ENCODE measurements at places on chromosomes 13 and 19.

- DNase-seq: no peak
Observed at GRCh38 chr13:23751195-23751594, 138.0 kb downstream of the MIPEP start.

DNA sequence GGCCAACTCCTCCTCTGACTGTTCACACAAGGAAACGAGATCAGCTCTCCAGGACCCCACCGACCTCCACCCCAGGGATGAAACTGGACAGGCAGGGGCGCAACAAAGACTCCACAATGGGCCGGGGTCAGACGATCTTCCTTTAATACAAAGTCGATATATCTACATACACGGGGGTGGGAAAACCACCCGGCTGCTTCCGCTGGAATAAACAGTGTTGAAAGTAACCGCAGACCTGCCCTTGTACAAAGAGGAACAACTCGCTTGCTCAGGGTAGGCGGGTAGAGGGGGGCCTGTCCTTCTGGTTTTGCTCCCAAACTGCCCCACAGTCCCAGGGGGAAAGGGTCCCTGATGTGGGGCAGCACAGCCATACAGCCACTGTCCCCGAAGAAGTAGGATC lies 135.2 kb downstream of the PTPRS start:
- no peak for DNase-seq

GRCh38 chr13:66430269-66430668 lies 799.9 kb downstream of the PCDH9 start:
- no peak for DNase-seq

DNA sequence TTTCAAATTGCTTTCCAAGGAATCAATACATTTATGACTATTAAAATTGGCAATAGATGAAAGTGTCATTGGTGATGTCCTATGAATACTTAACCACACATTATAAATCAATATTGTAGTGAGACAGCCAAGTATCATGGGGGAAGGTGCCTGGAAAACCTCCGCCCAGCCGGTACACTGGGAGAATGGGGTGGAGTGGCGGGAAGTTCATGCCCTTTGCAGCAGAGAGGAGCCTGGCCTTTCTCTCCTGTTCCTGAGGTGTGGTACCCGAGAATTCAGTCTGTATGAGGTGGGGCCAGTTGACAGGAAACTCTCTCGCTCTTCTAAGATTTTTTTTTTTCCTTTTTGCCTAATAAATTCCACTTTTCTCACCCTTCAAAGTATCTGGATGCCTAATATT lies 25.4 kb upstream of the ABCC4 start:
- DNase-seq: no peak

DNA sequence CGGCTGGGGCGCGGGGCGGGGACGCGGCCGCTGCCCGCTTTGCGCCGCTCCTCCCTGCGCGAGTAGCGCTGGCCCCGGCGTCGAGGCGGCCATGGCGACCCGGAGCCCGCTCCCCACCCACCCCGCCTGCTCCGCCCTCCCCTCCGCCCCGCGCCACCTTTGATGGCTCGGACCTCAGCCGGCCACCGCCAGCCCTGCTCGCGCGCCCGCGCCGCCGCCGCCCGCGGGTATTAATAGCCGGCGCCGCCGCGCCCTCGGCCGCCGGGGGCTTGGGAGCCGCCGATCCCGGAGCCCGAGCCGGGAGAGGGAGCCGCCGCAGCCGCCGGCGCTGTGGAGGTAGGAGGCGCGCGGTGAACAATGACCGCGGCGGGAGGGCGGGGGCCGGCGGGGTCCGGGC lies 261 bp downstream of the FARP1 start:
- DNase-seq: no peak

DNA sequence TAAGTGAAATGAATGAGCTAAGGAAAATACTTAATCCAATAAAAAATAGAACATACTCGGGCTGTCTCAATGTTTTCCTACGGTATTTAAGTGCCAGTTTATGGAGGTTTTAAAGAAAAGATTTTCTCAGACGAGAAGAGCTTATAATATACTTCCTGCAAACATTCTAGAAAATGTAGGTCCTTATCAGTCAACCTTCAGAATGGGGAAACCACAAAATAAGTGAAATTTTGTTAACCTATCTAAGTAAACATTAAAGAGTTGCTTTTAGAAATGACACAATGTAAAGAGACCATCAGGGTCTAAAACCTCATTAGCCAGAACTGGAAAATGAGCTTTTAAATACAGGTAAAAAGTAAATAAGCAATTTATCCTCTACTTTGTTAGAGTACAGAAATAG lies 12.1 kb downstream of the MIR17HG start:
- DNase-seq: no peak

DNA sequence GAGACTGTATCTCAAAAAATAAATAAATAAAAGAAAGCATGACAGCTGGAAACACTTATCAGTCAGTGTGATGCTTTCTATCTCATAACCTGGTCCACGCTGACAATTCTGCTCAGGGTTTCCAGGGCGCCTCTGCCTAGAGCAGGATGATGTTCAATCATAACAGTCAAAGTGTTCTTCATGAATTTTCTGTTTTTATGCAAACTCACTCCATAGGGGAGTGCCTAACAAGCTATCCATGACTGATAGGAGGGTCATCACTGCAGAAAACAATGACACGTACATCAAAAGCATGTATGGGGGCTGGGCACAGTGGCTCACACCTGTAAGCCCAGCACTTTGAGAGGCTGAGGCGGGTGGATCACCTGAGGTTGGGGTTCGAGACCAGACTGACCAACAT lies 41.4 kb upstream of the ZNF83 start:
- DNase-seq: no peak

GRCh38 chr19:50430888-50431342 lies 1.8 kb upstream of the MYBPC2 start:
- DNase-seq: no peak

GRCh38 chr19:1220976-1221903 lies 15.7 kb downstream of the STK11 start:
- DNase-seq: no peak

DNA sequence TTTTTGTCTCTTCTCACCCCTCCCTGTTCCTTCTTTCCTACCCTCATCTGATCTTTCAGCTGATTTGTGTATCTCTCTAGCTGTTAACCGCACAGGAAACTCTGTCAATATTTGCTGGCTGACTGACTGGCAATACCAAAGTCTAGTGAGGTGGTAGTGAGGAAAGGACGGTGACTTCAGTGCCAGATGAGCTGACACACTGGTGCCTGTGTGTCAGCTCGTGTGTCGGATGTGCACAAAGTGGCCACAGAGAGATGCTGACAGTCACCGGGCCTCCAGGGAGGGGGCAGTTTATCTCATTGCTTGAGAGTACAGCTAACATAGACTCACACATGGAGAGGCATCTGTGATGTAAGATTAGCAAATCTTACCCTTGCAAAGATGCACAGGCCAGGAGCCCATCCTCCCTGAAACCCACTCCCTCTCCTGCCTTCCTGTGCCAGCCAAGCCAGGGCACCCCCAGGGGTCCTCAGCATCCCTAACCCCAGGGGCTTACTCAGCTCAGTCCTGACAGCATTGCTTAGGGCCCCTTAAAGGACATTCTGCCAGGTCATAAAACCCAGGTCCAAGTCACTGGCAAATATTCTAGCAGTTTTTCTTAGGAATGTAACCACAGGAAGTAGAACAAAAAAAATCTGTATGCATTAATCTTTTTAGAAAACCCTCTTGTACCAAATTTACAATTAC lies 80.2 kb downstream of the SHISA2 start:
- no peak for DNase-seq

DNA sequence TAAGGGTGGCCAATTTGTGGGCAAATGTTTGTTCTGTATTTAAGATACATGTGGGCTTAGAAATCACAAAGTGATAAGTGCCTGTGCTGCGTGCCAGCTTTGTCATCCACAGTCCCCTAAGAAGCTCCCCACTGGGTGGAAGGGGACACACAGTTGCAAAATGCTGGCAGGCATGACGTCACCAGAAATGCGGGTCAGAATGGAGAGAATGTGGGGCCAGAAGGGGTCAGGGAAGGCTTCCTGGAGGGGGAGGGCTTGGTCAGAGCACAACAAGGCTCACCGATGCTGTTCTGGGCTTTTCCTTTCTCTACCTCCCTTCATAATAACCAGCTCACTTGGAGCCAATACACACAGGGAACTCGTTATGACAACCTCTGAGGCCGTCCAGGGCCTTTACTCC lies 207.3 kb downstream of the URI1 start:
- no peak for DNase-seq

- no peak for DNase-seq
Observed at GRCh38 chr19:55305491-55305890, 19.6 kb downstream of the TMEM150B start.

- DNase-seq: peak; percentile 50
Observed at GRCh38 chr19:42420055-42420544, 7.1 kb downstream of the LIPE start.

Data from DMS 273 treated with DMSO at 0.1 percent for 48 hours (cell line).